Activated CD4-positive, alpha-beta memory T cell treated with anti-CD3 and anti-CD28 coated beads for 36 hours (primary cell): ENCODE measurements at places on chromosomes 4 and X.

- DNase-seq = no peak
Observed at GRCh38 chrX:120732461-120732860, 102.6 kb upstream of the C1GALT1C1 start.

DNA sequence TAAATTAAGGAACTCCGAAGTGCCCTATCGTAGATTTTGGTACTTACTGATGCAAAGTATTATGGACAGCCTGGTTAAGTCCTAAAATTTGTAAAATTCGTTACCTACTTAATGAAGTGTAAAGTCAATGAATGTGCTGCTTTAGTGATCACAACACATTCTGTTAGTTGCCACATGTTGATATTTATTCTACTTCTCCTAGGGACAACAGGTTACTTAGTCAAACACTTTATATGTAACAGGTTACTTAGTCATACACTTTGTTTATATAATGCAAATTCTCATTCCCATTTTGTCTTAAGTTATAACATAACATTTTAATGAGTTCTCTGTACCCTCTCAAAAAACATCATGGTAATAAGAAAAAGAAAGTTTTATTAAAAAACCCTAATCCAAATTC, 643.0 kb upstream of the FTHL17 start:
- DNase-seq = no peak

GRCh38 chr4:57131849-57132742, 21.9 kb upstream of the IGFBP7 start:
- no peak for DNase-seq

DNA sequence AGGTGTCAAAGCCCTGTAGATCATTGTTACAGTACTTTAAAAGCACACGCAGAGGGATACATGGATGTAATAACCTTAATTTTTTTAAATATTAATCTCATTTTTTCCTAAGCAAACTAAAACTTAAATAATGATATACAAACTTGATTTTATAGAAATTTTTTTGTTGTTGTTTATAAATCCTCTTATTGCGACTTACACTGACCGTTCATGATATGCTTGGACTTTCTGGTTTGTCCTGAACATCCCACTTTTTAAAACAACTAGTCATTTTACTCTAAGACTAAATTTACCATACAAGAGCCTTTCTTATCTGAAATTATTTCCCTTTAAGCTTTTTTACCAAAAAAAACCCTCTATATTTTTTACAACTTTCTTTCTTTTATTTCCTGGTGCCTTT, 2106.0 kb downstream of the PCDH7 start:
- no peak for DNase-seq

- DNase-seq = no peak
Observed at GRCh38 chr4:78437608-78438088, 113.9 kb upstream of the ANXA3 start.

DNA sequence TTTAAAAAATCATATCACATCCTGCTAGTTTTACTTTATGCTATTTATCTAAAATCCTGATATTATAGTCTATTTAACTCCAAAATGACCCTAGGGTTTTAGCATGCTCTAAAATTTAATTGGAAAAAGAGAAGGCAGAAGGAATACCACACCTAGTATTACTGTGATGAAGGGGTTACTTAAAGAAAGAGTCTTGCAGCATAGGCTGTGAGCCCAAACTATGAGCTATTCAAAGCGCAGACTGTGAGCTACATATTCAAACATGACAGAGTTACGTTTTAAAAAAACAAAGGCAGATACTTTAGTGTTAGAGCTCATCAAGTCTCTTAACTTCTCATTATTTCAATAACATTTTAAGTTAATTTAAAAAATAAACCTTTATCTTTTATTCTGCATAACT, 247.7 kb upstream of the ETNPPL start:
- no peak for DNase-seq

- DNase-seq = no peak
Observed at GRCh38 chr4:7620086-7620813, 185.5 kb upstream of the PSAPL1 start.

- DNase-seq = no peak
Observed at GRCh38 chr4:33722254-33722653, 2522.1 kb downstream of the ARAP2 start.

GRCh38 chrX:8673201-8673600, 58.7 kb downstream of the ANOS1 start:
- no peak for DNase-seq
